Activated naive CD4-positive, alpha-beta T cell treated with anti-CD3 and anti-CD28 coated beads for 36 hours (primary cell): ENCODE measurements at places on chromosomes 1 and 21.

DNA sequence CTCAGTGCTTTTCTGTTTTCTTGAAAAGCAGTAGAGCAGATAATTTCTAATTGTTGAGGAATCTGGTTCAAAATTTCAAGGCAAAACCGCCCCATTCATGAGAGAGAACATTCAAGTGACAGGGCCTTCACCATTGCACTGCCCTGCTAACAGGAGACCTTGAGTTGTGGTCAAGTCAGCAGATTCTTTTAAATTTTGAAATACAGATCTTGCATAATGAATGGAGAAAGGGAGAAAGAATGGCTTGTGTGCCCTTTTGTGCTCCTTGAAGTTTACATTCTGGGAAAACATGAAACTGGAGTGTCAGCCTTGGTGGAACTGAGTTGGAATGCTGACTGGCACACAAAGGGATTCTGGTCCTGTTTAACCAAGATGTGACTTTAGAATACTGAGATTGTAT, 164.5 kb upstream of the UBE2U start:
- no peak for DNase-seq

GRCh38 chr1:94438692-94439276, 20.6 kb downstream of the ABCD3 start:
- DNase-seq: no peak

DNA sequence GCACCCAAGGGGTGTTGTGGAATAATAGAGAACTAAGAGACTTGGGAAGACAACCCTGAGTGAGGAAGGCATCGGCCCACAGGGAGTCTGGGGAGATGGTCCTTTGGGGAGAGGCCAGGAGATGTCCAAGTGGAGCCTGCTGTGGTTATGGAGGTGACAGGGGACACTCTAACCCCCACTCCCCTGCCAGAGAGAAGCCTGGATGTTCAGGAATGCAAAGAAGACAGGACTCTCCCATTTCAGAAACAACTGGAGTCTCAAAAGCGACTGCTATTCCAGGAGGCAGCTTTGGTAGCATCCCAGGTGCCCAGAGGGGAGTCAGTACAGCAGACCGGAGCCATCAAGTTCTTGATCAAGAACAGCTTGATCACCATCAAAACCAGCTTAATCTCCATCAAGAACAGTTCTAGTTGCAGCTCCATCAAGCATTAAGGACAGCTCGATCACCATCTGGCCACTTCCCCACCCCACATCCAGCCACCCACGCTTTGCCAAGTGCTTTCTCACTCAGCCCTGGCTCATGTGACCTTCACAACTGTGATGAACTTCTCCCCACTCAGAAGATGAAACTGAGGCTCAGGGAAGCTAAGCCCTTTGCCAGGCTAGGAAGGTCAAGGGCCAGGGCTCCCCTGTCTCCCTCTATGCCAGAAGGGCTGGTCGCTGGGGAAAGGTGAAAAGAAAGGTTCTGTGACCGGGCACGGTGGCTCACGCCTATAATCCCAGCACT, 743 bp downstream of the CD52 start:
- peak; percentile 73 for DNase-seq

- no peak for DNase-seq
Observed at GRCh38 chr1:21260405-21261125, 29.7 kb downstream of the ECE1 start.

- DNase-seq: no peak
Observed at GRCh38 chr1:63319046-63320021, 3.0 kb upstream of the FOXD3 start.

- peak; percentile 55 for DNase-seq
Observed at GRCh38 chr21:25934771-25935224, 200.0 kb downstream of the GABPA start.

DNA sequence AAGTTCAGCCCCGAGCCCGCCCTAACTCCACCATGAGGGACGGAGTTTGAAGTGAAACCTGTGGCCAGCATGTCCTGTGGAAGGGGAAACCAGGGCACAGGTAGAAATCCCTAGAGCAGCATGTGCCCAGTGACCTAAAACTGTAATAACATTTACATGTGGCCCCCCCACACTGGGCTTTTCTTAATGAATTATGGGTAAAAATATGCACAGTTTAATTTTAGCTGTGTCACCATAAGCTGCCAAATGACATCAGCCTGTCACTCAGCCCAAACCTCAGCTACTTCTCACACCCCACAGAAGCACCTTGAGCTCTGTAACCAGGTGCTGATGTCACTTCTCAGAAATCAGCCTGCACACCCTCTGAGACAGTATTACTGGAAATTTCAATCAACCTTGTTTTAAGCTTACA, 50.0 kb upstream of the SLC19A1 start:
- DNase-seq: peak; percentile 94

- DNase-seq: no peak
Observed at GRCh38 chr21:45069711-45070110, 4.7 kb upstream of the ADARB1 start.

GRCh38 chr21:26925636-26926035, 41.3 kb downstream of the ADAMTS5 start:
- no peak for DNase-seq

- no peak for DNase-seq
Observed at GRCh38 chr1:19814681-19815503, at the start of gene RNF186. Gene RNF186, minus strand, starts transcription at chr1:19815283. Its CDS starts 182 bp downstream, at chr1:19815101.

GRCh38 chr1:191912517-191912916, 245.7 kb upstream of the RGS18 start:
- no peak for DNase-seq

GRCh38 chr1:56345831-56346230, 233.5 kb downstream of the PLPP3 start:
- DNase-seq: no peak

- DNase-seq: no peak
Observed at GRCh38 chr1:224178894-224179293, 4.1 kb upstream of the DEGS1 start.

DNA sequence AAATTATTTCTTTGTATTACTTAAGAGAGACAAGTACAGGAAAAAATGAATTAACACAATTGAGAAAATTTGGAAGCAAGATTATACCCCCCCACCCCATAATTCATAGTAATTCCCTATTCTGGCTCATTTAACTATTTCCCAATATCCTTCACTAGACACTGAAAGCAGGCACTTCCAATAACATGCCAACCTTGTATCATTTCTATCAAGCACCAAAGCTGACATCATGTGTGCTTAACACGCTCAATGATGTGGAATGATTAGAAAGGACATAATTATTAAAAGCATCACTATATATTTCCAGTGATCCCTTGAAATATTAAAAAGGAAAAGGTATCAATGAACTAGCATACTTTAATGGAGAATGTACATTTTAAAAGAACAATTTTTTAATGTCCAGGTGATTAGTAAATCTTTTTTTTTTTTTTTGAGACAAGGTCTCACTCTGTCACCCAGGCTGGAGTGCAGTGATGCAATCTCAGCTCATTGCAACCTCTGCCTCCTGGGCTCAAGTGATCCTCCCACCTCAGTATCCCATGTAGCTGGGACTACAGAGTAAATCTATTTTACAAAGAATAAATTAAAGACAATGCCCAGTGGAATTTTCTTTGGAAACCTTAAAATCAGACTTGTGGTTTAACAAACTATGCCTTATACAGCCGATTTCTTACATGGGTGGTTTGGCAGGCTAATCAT, 443.9 kb downstream of the DSCAM start:
- DNase-seq: no peak

DNA sequence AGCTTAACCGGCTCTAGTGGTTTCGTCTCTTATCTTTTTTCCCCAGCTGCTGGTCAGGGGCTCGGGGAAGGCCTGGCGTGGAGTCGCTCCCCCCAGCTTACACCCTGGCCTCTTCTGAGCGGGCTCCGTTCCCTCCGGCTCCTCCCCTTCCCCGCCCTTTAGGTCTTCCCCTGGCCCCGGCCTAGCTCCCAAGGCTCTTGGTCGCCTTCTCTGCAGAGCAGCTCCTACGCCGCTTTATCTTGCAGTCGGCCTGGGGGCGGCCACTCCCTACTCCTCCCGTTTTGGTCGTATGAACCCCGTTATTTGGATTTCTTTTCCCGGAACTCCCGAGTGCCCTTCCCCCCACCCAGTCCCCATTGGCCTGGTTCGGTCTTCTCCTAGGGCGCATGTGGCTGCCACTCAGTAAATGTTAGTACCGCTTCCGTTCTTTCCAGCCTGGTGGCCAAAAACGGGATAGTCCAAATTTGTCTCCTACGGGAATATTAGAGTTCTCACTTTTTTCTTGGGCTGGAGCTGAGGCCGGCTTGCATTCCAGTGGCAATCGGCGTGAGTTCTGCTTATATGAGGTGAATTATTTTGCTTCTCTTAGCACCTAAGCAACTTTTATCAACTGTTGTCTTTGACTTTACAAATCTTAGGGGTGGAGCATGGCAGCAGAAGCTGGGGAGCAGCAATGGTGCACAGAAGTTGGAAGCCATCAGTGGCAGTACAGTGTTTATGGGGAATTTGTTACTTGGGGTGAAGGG, 467 bp downstream of the THRAP3 start:
- no peak for DNase-seq

GRCh38 chr1:160108888-160109662, 6.5 kb upstream of the ATP1A2 start:
- DNase-seq: peak; percentile 63

GRCh38 chr1:66325594-66326380, 208.2 kb upstream of the SGIP1 start:
- no peak for DNase-seq

DNA sequence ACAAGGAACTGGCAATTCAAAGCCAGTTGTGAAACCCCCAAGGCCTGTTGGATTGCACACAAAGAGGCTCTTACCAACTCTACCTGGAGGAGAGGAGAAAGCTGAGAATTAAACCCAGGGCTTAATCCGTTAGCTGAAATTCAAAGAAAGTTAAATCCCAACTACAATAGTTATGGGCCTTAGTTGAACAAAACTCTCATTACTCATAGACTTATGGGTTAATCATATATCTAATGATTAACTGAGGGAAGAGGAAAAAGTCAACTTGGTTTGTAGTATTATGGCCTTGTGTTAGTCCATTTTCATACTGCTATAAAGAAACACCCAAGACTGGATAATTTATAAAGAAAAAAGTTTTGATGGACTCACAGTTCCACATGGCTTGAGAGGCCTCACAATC, 838.2 kb upstream of the ADGRL2 start:
- DNase-seq: no peak

- DNase-seq: peak; percentile 46
Observed at GRCh38 chr1:20343149-20343937, 52.7 kb downstream of the VWA5B1 start.

- DNase-seq: no peak
Observed at GRCh38 chr1:41135196-41135947, 106.7 kb downstream of the SCMH1 start.

- DNase-seq: no peak
Observed at GRCh38 chr1:216209125-216209524, 214.1 kb downstream of the USH2A start.

- DNase-seq: no peak
Observed at GRCh38 chr1:185227161-185227560, 70.2 kb downstream of the SWT1 start.

GRCh38 chr1:161803181-161803580, 37.1 kb downstream of the ATF6 start:
- no peak for DNase-seq

GRCh38 chr1:109091078-109091838, 694 bp downstream of the TMEM167B start:
- no peak for DNase-seq

DNA sequence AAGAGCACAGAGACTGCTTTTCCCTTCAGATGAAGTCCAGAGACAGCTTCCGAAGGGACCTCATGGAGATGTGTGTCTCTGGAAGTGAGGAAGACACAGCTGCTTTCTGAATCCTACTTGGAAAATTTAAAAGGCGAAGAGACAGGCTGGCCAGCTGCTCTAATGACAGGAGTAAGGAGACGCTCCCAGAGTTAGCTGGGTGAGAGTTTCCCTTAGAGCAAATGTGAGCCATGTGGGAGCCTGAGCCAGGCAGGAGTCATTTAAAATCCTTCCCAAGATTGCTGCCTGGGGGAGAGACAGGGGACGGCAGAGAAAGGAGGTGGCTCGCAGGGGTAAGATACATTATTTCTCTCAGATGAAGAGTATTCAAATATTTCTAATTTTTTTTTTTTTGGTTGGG, 53.1 kb downstream of the ZNF326 start:
- DNase-seq: no peak

GRCh38 chr1:65372557-65372956, 47.9 kb upstream of the LEPR start:
- no peak for DNase-seq

DNA sequence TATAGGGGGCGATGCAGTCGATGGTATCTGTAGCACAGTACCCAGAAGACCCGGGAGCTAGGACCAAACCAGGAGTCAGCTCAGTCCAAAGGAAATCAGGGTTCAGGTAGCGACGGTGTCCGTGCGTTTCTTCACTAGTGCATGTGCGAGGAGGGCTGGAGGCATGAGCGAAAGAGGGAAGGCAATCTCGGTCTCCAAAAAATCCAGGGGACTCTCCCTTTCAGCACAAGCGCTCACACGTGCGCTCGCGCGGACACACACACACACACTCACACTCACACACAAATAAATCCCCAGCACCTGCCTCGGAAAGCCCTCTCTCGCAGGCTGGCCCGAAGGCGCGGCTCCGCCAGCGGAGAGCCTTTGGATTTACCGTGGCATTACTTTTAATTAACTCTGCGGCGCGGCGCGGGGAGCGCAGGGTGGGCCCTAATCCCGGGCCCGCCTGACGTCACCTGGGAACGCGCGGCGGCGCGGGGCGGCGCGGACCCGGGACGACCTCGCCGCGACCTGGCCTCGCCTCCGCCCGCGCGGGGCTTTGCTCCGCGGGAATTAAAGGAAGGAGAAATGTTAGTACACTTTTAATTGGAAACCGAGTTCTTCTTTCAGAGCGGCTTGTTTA, 121.2 kb downstream of the LMX1A start:
- no peak for DNase-seq

GRCh38 chr1:203280061-203280460, 25.3 kb upstream of the BTG2 start:
- DNase-seq: no peak

DNA sequence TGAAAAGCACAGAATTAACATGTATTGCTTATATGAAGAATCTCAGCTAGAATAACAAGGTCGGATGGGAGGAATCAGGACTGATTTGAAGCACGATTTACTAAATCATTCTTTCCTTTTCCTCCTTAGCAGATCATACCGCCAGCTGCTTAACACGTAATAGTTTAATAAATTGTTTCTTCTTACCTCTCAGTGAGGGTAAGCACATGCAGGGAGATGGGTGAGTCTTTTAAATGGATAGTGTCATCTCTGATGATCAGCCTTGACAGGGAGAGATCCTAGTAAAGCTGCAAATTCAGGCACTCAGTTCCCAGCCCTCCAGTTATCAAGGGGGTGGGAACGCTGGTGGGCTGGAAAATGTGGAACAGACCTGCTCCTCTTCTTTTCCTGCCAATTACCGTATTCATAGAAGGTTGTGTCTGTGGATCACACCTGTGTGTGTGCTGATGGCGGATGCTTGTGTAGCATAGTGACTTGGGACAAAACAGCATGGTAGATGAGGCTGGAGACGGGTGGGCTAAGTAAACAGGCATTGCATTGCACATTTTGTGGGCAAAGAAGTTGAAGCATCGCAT, 30.7 kb downstream of the NTPCR start:
- no peak for DNase-seq

DNA sequence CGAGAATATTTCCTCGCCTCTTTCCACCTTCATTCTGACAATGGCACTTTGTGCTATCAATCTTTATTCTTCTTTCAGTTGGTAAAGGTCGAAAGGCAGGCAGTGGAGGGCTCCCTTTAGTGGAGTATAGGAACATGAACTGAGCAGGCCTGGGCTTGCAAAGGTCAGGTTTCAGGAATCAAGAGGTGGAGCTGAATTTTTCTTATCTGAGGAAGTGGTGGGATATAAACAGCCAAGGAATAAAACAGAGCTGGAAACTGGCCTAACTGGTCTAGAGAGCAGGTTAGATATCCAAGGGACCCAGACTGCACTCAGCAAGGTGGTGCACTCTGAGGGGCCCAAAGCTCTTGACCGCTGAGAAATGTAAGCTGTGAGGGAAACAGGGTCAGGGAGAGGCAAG, 99.1 kb downstream of the PLA2G4A start:
- DNase-seq: no peak
